ENCODE measurements at places on chromosomes 2 and 18.

DNA sequence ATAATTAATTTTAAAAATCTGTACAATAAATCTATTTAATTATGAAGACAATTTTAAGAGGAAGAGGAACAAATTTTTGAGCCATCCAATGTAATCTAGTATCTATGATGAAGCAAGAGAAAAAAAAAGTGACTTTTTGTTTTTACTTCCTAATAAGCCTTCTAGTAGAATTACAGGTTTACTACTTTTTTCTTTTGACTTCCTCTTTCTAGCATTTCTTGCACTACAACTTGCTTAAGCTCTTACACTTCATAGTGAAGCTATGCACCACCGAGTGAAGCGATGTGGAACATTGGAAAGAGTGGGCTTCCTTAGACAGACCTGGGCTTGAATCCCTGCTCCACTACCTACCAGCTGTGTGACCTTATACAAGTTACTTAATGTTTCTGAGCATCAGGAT lies 2.1 kb downstream of the SERPINB2 start:
- ATAC-seq, result no peak

DNA sequence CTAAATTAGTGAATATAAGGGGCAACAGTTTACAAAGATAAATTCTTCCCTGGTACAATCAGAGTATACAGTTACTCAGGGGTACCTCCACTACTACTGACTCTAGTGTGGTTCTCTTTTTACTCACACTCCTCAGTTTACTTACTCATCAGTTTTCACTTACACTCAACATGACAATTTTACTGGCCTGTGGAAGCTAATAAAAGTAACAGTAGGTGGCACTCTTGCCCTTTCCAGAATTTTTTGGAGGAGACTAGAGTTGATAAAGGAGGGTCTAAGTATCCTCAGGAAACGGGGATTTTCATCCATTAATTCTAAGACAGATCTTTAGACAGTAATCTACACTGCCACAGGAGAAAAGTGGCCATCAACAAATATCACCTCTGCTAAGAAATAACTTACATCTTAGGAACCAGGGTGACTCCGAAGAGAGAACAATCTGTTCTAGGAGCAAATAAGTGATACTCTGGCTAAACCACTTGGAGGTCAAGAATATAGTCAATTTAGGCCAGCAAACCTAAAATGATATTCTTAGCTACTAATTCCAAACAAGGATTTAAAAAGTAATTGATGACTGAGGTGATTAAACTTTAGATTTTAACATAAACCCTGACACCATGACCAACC lies 61.3 kb downstream of the ATL2 start:
- peak; percentile 94 for ATAC-seq

- ATAC-seq, result no peak
These were observed 24.5 kb downstream of the PIAS2 start for GRCh38 chr18:46892842-46893241.

DNA sequence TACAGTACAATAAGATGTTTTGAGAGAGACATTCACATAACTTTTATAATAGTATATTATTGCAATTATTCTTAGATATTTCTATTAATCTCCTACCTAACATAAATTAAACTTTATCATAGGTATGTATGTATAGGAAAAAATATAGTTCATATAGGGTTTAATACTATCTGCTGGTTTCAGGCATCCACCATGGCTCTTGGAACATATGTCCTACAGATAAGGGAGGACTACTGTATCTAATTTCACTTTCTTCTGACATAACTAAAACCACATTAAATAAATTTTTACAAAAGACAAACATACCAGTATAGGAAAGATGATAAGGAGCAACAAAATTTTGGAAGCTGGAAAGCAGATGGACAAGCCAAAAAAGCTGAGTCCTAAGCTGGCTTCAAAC lies 67.9 kb upstream of the TMEM17 start:
- ATAC-seq, result no peak

DNA sequence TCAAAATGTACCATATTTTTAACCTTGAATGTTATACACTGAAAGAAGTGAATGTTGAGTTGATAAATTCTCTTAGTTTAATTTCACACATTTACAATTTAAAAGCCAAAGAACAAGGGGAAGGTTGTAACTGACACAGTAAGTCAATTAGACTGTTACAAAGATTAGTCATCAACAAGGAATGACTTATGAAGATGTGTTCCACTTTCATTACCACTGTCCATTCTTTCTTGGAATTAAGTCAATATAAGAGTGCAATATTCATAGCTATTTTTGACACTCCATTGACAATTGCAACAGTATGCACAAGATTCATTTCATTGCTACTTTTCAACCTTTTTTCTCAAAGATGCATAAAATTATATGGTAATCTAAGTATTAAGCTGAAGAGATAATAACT lies 291.3 kb downstream of the RIT2 start:
- ATAC-seq, result no peak

GRCh38 chr2:72984172-72984671 lies 66.9 kb downstream of the EMX1 start:
- ATAC-seq, result no peak

- ATAC-seq, result no peak
These were observed 28.5 kb downstream of the ZNF516 start for GRCh38 chr18:76466410-76466991.

GRCh38 chr2:59047373-59047995 lies 806.4 kb upstream of the FANCL start:
- no peak for ATAC-seq

DNA sequence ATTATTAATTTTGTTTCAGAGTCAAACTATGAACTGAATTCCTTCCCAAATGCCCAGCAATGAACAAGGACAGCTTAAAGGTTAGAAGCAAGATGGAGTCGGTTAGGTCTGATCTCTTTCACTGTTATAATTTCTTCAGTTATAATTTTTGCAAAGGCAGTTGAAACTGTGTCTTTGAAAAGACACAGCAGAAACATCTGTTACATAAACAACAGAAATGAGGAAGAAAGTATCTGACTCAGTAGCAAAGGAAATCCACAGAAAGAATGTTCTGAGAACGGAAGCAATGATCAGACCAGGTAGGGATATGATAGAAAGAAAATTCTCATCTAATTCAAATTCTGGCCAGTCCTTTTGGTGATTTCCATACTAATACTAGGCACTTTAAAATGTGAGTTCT lies 5.2 kb upstream of the RMC1 start:
- ATAC-seq, result no peak

DNA sequence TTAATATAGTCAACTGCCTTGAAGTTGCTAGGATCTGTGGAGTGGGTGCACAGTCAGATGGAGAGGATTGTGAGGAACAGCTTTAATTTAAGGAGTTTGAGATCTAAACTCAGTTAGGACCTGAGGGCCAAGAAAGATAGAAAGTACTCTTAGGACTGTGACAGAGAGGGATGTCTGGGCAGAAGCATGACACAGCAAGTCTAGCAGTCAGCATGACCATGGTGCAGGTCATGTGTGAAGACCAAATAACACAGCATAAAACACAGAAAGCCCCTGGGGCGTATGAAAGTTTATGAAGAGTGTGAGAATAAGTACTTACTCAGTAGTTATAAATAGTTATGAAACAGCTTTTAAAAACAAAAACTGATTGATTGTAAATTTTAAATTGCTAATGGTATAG lies 107.2 kb downstream of the GALNT1 start:
- ATAC-seq, result no peak

- no peak for ATAC-seq
These were observed 105.6 kb downstream of the FEZ2 start for GRCh38 chr2:36492216-36492945.

DNA sequence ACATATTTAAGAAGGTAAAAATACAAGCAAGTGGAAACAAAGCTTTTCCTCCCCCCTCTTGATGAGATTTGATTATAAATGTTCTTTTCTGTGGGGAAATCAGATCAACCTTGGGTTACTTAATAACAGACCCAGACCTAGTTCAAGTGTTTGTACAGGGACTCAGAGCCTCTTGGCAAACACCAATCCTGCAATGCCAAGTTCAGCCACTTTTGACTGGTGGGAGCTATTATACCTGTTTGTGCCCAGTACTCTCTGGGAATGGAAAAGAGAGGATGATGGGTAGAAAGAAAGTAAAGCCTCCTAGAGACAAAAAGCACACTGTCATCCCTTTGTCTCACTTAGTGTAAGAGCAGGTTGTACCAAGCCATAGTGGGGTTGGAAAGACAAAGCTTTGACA lies 63.8 kb upstream of the EPHA4 start:
- ATAC-seq, result no peak

GRCh38 chr2:219675221-219675620 lies 47.8 kb downstream of the SLC4A3 start:
- no peak for ATAC-seq

GRCh38 chr2:123051136-123051535 lies 974.0 kb upstream of the CNTNAP5 start:
- ATAC-seq, result no peak

DNA sequence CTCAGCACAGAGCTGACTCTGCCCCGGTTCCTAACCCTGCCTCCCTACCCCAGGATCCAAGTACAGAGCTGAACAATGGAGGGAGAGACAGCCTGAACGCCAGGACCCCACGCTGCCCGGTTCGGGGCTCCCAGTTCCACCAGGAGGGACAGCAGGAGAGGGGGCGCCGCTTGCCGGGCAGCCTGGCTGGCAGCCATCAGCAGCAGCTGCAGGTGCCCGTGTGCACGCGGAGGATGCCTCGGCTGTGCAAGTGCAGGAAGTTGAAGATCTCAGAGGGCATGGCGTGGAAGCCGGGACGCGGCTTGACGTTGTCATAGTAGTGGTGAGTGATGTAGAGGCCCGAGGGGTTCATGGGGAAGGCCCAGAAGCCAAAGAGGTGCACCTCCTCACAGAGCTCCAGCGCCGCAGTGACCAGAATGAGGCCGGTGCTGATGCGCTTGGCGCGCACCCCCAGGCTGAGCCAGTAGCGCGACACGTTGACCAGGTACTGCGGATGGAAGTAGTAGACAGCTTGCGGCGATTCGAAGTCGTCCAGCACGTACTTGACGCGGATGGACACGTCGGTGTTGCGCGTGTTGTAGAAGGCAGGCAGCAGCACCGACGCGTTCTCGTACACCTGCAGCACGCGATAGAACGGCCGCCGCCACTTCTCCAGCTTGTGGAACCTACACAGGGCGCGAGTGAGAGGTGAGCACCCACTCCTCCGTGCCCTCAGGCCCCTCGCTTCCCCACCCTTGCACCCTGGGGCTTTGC lies 23.0 kb upstream of the LOXHD1 start:
- ATAC-seq, result no peak

DNA sequence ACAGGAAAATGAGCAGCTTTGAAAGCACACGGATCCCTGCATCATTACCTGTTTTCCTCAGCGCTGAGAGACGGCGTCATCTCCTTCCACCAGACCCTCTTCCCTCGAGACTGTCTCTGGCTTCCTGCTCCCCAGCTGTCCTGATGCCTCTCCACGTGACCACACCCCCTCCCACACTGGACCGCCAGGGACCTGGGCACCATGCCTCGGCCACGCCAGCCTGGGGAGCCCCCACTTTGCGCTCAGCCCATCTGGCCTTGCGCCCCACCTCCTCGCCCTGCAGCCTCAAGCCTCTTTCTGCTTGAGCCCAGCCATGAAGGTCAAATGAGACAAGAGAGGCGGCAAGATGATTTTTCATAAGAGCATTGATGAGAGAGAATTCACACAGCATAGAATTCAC lies 66.0 kb upstream of the ACKR3 start:
- no peak for ATAC-seq

- ATAC-seq, result no peak
These were observed 314.1 kb downstream of the MYCN start for GRCh38 chr2:16254356-16254965.

GRCh38 chr18:22203536-22204213 lies 34.3 kb downstream of the GATA6 start:
- no peak for ATAC-seq

- ATAC-seq, result peak; percentile 91
These were observed 61.8 kb upstream of the GPR45 start for GRCh38 chr2:105179469-105180372.

GRCh38 chr2:187614756-187615155 lies 60.5 kb upstream of the TFPI start:
- ATAC-seq, result peak; percentile 75

GRCh38 chr2:69034845-69035244 lies 21.9 kb downstream of the ANTXR1 start:
- ATAC-seq, result no peak

DNA sequence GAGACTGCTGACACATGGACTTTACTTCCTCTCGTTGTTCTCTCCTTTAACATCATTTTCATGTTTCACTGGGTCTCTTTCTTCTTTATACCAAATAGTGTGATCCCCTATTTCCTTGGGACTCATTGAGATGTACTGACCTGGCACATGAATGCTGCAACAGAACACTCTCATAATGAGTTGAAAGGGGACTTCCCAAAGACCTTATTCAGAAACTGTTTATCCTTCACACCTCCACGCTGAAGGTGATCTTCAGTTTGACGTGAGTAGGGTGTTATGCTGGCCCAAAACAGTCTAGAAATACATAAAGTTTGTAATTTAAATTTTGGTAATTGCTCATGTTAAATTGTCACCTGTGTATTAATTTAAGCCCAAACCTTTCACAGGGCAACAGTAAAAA lies 1096.8 kb upstream of the GYPC start:
- ATAC-seq, result no peak

- 0 out of 3 replicates have a peak, but pooled peaks have one; percentile 26 for ATAC-seq
These were observed 296.9 kb downstream of the ZNF521 start for GRCh38 chr18:25055076-25055475.

GRCh38 chr18:66533693-66534092 lies 70.2 kb downstream of the CDH19 start:
- no peak for ATAC-seq

- peak; percentile 95 for ATAC-seq
These were observed 116.5 kb upstream of the FOSL2 start for GRCh38 chr2:28276076-28276618.

DNA sequence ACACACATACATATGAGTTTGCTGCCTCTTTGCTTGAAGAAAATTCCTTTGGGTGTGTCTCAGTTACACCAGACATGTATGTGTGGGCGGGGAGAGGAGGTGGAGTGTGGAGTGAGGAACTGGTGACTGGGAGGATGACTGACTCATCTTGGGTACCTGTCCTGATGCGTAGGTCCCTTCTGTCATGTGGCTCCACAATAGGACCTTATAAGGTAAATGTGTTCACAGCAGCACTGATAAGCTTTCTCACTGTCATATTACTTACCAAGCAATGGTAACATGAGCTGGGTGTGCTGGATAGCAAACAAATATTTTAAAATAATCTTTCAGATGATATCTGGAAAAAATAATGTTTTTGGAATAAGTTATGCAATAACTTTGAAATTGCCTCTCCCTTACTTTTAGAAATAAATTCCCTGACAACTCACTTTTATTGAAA lies 45.1 kb downstream of the SLC9A2 start:
- no peak for ATAC-seq

GRCh38 chr2:62343206-62343605 lies 147.3 kb downstream of the B3GNT2 start:
- no peak for ATAC-seq

- ATAC-seq, result no peak
These were observed 197.2 kb upstream of the POU3F3 start for GRCh38 chr2:104656571-104657163.

Measured in SK-N-SH treated with all-trans-retinoic acid at 6 μM for 48 hours (cell line).